NCI-H1436 (cell line): ENCODE measurements at places on chromosomes 1 and 21.

DNA sequence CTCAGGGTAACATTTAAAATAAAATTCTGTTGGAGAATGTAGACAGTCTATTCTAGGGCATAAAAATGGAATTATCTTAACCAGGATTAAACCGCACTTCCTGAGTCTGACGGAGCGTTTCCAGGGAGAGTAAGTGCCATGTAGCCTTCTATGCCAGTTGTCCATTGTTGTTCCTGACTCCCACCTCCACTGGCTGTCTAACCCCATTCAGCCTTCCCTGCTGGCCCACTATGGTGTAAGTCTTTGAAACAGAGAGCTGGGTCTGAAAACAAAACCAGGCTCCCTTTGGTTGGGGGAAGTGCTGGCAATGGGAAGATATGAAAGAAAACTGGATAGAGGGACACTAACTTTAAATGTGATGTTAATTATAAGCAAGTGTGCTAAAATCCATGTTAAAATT, 71.2 kb upstream of the CNN3 start:
- DNase-seq: no peak

DNA sequence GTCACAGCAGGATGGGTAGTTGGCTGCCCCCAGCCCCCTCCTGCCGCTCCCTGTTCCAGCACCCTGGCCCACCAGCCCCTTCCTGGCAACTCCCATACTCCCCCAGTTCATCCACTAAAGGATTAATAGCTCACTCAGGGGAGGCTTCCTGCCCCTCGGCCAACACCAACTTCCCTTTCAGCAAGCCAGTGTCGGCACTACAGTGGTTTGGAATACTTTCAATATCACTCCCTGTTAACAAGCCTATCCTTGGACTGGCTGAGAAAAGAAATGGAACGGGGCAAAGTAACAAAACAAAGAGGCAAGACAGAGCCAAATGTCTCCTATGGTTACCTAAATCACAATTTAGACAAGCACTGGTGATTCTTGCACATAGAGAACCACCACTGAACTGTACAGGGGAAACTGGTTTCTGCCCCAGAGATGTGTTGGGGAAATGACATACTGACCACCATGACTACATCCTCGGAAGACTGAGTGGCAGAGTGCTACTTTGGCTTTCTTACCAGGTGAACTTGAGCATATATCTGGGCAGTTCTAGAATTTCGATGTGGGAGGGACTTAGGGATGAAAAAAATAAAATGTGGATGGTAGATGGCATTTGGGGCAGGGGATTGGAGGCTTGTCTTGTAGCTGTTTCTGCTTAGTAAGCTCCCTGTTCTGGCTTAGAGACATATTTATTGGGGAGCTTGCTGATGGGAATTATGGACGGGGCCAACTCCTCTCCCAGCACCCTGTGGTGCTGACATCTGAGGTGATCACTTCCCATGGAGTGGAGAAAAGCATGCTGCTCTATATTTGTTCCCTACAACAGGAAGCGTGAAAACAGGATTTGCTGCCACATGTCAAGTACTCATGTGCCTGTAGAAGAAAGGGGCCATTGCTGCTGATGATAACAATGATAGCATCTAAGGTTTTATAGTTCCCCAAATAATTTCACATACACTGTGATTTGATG, 7.1 kb upstream of the CAPN2 start:
- no peak for DNase-seq

GRCh38 chr21:34889320-34889675, 159.8 kb downstream of the RUNX1 start:
- peak; percentile 37 for DNase-seq

DNA sequence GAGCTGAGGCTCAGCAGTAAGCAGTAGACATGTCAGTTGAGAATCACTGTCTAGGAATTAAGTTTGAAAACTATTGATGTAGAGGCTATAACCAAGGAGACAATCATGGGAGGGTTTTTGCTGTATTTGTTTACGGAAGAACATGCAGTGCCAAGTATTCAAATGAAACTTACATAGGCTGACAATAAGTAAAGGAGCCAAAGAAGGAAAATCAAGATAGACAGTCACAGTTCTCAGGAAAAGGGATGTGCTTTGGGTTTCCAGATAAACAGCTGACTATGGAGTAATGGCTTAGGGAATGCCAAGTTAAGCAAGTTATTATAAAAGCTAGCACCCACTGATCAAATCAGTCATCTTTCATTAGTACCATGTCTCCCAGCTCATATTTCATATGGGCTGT, 21.5 kb downstream of the GNG12 start:
- no peak for DNase-seq

GRCh38 chr1:91736715-91737615, 149.0 kb downstream of the TGFBR3 start:
- no peak for DNase-seq

- DNase-seq: peak; percentile 71
Observed at GRCh38 chr1:154669464-154670282, 61.7 kb upstream of the ADAR start.

- no peak for DNase-seq
Observed at GRCh38 chr1:73517603-73518191, 680.3 kb downstream of the LRRIQ3 start.

DNA sequence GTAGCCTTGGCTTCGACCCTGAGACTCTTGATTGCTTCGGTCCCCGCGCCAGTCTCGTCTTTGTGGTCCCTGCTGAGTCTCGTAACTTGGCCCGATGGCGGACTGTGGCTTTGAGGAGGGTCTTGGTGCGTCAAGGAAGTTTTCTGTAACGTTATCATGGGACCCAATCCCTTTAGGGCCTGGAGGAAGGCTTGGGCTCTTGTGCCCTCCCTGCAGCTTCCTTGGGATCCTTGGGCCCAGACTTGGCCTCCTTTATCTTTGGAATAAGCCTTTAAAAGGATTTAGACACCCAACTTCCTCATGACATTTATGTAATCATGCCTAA, 371 bp downstream of the ZMPSTE24 start:
- no peak for DNase-seq

- no peak for DNase-seq
Observed at GRCh38 chr1:18637511-18637960, 6.9 kb downstream of the PAX7 start.

DNA sequence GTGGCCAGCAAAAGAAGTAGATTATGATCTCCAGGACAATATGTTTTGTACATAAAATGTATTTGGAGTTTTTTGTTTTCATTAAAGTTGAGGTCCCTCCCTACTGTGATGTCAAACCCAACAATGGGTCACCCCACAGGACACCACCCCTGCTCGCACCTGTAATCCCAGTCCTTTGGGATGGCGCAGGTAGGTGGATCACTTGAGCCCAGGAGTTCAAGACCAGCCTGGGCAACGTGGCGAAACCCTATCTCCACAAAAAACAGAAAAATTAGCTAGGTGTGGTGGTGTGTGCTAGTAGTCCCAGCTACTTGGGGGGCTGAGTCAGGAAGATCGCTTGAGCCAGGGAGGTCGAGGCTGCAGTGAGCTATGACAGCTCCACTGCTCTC, 9.0 kb downstream of the ZBTB17 start:
- no peak for DNase-seq

GRCh38 chr21:45152265-45152746, 77.9 kb downstream of the ADARB1 start:
- no peak for DNase-seq

DNA sequence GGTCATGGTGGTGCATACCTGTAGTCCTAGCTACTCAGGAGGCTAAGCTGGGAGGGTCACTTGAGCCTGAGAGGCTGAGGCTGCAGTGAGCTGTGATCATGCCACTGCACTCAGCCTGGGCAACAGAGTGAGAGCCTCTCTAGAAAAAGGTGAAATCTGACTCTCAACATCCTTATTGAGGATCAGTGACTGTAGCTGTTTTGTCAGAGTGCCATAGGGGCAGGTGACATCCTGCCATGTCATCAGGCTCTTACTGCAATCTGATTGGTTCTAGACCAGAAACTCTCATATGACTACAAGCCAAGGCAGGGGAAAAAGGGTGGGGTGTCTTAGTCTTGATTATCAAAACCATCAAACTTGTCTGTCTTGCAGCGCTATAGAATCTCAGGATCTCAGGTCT, 62.8 kb upstream of the NGF start:
- peak; percentile 38 for DNase-seq

DNA sequence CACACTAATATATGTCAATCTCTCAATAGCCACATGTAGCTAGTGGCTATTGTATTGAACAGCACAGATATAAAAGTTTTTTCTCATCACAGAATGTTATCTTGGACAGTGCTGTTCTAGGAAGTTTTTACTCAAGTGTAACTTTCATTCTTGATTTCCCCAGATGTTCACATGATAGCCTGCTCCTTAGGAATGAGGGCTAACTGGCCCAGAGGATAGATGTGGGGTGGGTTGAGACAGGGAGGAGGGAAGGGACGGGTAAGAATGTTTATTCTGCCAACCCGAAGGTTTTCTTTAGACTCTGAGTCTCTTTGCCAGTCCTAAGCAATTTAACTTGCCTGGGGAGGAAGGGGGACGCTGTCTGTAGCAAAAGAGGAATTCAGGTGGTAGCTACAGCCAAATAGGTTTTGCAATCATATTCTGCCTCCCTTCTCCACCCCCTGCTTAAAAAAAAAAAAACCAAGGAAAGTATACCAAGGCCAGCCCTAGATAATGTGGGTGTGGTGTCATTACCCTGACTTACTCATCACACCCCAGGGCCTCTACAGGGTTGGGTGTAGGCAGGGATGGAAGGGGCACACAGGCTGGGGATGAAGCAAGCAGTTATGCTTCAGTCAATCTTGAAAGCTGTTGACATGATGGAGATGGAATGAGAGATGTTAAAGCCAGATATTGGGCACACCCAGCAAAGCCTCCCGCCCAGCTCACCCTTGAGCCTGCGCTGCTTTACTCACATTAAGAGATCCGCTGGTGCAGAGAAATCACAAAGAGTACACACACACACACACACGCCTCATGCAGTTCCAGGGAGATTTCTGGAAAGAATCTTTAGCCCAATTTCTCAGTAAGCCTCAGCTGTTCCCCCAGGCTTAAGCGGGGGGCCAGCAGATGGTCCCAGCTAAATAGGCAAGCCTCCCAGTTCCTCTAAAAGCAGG, 59.9 kb downstream of the PLXNA2 start:
- peak; percentile 25 for DNase-seq

GRCh38 chr1:21297975-21298374, 7.7 kb upstream of the ECE1 start:
- DNase-seq: no peak

DNA sequence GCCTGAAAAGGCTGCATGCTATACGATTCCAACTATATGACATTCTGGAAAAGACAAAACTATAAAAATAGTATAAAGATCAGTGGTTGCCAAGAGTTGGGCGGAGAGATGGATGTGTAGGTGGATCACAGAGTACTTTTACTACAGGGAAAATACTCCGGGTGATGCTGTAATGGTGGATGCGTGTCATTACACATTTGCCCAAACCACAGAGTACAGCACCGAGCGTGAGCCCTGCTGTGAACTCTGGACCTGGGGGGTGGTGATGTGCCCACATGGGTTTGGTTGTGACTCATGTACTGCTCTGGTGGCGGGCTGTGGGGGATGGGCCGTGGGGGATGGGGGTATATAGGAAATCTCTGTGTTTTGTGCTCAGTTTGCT, 162.7 kb upstream of the COL6A1 start:
- DNase-seq: no peak

- no peak for DNase-seq
Observed at GRCh38 chr1:207866471-207867135, 44.3 kb downstream of the CD34 start.

DNA sequence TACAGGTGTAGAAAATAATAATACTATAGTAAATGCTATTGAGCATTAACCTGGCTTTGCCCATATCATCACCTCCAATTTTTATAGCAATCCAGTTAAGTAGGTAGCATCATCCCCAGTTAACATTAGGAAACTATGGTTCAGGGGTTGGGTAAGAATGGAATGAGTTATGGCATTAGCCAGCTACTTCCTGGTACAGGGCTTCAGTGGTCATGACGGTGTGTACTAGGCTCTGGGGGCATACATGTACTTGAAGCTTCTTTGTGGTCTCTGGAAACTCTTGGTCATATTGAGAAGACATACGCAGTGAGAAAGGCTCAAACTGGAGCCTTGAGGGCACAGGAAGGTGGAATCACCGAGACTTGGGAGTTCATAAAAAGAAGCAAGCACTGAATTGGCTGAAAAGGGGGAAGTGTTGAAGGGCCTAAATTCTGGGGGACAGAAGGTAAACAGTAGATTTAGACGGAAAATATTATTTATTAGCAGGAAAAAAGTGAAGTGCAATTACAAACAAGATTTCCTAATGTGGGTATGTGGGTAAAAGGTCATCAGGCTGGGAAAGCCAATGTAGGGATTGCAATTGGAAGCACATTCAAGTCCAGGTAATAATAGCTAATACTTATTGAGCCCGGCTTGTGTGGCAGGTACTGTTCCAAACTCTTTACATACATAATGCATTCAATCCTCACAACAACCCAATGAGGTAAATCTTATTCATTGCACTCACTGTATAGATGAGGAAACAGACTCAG, 114.2 kb upstream of the ATP1A1 start:
- no peak for DNase-seq

- DNase-seq: no peak
Observed at GRCh38 chr1:57844382-57844980, 420.6 kb upstream of the DAB1 start.

DNA sequence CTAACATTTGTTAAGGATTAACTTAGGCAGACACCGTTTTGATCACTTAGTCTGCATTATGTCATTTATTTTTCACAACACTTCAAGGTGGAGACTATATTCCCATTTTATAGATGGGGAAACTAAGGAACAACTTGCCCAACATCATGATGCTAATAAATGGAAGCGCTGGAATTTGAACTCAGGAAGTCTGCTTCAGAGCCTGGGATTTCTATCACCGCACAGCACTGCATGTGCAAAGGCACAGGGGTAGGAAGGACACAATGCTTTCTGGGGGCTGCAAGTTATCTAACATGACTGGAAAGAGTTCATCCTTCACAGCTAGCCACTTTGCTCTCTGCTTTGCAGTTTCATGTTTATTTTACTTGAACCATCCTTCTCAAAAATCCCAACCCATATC, 100.5 kb downstream of the UBR4 start:
- DNase-seq: no peak

- DNase-seq: no peak
Observed at GRCh38 chr1:100070201-100070939, 62.4 kb downstream of the SASS6 start.

DNA sequence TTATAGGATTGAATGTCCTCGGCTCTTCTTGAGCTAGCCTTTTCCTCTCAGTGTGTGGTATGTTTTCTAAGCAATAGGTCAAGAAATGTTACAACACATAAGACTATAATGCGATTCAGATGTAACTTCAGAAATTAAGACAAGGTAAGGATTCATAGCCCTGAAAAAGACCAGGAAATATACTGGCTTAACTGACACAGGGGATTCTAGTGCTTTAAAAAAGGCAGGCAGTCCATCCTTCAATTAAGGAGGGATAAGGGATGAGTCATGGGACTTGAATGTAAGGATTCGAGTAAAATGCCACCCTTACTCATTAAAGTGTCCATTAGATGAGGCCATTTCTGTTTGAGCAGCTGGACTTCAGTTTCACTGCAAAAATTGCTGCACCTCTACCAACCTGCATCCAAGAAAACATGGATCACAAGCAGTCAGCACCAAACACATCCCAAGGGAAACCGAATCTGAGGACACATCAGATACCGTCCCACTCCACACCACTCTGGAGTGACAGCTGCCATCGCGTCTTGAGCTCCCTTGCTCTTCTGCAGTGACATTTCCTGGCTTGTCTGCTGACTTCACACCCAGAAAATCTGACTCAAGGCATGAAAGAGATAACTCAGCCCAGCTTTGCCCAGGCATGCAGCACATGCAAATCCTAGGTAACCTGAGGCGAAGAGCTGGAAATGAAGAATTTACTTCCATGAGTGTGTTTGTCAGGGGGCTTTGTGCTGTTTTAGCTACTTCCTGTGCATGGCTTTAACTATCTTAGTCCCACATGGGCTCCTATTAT, 37.8 kb downstream of the NGF start:
- DNase-seq: no peak

- no peak for DNase-seq
Observed at GRCh38 chr1:182998482-182998881, 24.7 kb upstream of the LAMC1 start.
